ENCODE measurements at places on chromosomes 1 and 21. TPM values are rescaled to one million over a fixed set of nuclear protein-coding genes. Genes with fewer than 3 reads are reported as not detected.

DNA sequence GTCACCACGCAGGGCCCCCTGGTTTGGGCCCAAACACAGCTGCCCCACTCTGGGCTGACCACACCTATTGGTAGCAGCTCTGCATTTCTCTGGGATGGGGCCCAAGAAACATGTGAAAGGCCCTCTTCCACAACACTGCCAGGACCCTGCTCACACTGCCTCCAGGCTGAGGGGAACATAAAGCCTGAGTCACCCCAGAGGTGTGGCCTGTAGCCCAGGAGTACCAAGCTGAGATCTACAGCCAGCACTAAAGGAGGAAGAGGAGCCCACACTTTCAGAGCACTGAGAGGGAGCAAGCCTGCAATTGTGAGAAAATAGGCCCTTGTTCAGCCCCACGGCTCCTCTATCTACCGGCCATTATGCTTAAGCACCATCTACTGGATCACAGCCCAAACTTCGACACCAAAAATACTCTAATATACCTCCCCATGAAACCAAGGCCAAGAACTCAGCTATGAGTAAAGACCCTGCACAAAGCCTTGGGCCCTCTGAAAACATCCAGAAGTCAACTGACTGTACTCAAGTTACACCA lies 14.4 kb upstream of the OR2T10 start:
- no peak overlapping the region for H3K4me3 ChIP-seq
- H3K27ac ChIP-seq, result no peak overlapping the region
- no peaks in the 10 kb centered on the region for H3K4me1 ChIP-seq
- H3K27me3 ChIP-seq, result no peaks in the 10 kb centered on the region

GRCh38 chr1:84370831-84371394 lies 27.4 kb upstream of the DNASE2B start:
- H3K27me3 ChIP-seq, result no peaks in the 10 kb centered on the region
- DNase-seq, result no peak
- no peak overlapping the region for H3K4me3 ChIP-seq
- H3K27ac ChIP-seq, result no peak overlapping the region
- H3K4me1 ChIP-seq, result peaks cover 2% of the 10 kb centered on the region

The APCS gene
- polyA plus RNA-seq, result 0.06 TPM

The DDI2 gene
- 28.5 TPM for polyA plus RNA-seq

- no peak overlapping the region for H3K4me3 ChIP-seq
- no peaks in the 10 kb centered on the region for H3K36me3 ChIP-seq
- DNase-seq, result no peak
- H3K27me3 ChIP-seq, result no peaks in the 10 kb centered on the region
These were observed 193.9 kb downstream of the NFIA start for GRCh38 chr1:61276246-61276645.

The FAM78B gene
- polyA plus RNA-seq, result 3.5 TPM

Measured in large intestine (tissue), 12 donors.